RCC 7860 (cell line): ENCODE measurements at places on chromosomes 5 and 9.

DNA sequence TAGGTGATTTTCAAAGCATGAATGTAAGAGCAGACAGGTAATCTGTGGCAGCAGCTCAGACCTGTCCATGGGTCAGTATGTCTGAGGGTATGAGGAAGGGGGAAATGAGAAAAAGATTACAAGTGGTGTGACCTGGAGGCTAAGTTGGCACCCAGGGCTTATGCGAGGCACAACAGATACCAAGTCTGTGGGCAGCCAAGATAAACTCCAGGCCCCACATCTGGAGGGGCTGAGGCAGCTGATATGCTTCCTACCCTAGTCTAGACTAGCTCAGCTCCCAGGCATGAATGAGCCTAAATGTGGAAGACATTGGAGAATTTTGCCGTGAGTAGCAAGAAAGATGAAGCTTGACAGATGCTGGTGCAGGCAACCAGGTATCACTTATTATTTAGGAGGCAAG is 151.7 kb downstream of the PIK3R1 start:
- no peak for DNase-seq

DNA sequence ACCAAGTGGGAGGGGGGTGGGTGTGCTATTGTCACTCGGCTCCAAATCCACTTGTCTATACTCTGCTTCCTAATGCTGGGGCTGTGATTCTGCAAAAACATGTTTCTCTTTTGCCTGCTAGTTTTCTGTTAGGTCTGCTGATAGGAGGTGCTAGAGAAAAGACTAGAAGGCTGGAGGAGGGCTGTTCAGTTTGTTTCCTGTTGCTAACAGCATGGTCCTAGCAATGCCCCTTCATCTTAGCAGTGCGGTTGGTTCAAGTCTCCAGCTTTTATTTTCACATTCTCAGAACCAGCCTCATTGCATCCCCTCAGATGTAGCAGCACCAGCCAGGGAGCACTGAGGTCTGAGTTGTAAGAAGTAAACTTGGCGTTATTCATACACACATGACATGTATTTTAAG is 310.2 kb downstream of the YTHDC2 start:
- no peak for DNase-seq

DNA sequence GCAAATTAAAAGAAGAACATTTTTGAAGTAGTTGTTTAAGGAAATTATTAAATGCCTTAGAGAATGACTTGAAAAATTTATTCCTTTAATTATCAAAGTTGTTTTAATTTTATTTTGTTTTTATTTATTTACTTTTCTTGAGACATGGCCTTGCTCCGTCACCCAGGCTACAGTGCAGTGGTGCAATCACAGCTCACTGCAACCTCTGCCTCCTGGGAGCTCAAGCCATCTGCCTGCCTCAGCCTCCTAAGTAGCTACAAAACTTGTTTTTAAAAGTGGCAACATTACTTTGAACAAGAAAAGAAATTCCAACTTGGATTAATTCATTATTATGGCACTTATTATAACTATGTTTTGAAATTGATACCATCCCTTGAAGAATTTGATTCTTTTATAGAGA is 29.0 kb downstream of the CDO1 start:
- no peak for DNase-seq

GRCh38 chr5:172769616-172770373 is 1.2 kb downstream of the DUSP1 start:
- peak; percentile 35 for DNase-seq

DNA sequence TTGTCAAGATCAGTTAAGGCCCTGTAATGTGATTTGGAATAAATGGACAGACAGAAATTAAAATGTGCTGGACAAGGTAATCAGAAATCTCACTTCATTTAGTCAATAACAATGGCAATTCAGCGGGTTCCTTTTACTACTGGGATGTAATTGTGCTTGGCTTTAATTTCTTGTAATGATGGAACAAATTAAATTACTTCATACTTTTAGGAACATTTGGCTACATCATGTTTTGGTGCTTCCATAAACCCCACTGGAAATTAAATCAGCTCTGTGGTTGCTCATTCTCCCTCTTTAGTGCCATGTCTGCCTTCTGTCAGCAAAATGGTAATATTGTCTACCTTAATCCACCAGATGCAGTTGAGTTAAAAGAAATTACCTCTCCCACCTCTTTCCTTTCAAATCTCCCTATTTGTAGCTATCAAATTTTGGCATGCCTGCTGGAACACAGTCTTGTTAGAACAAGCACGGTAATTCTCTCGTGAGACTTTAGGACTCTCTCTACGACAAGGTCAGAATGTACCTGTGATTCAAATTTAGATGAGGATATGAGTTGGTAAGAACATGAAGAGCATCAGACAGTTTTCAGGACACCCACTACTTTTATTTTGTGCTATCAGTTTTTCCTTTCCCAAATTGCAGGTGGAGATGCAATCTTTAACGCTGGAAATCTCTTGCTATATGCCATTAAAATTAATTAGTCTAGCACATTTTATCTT is 476.3 kb downstream of the RAB3C start:
- DNase-seq = no peak

GRCh38 chr9:83523684-83524083 is 14.5 kb downstream of the FRMD3 start:
- no peak for DNase-seq

GRCh38 chr5:79837761-79838551 is 148.3 kb downstream of the CMYA5 start:
- DNase-seq = no peak

GRCh38 chr9:32991897-32992594 is 9.4 kb downstream of the APTX start:
- DNase-seq = no peak

GRCh38 chr9:137797206-137798120 is 80.1 kb upstream of the CACNA1B start:
- DNase-seq = no peak

DNA sequence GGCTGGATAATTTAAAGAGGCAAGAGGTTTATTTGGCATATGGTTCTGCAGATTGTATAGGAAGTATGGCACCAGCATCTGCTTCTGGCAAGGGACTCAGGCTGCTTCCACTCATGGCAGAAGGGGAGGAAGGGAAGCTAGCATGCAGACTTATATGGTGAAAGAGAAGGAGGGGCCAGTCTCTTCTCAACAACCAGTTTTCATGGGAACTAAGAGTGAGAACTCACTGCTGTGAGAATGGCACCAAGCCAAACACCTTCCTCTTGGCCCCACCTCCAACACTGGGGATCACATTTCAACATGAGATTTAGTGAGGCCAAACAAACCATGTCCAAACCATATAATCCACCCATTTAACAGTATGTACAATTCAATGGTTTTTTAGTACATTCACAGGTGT is 113.3 kb upstream of the SHB start:
- DNase-seq = no peak

GRCh38 chr9:100652850-100653249 is 75.0 kb downstream of the CAVIN4 start:
- DNase-seq = peak; percentile 21

GRCh38 chr5:7904170-7904569 is 35.2 kb downstream of the MTRR start:
- peak; percentile 85 for DNase-seq

DNA sequence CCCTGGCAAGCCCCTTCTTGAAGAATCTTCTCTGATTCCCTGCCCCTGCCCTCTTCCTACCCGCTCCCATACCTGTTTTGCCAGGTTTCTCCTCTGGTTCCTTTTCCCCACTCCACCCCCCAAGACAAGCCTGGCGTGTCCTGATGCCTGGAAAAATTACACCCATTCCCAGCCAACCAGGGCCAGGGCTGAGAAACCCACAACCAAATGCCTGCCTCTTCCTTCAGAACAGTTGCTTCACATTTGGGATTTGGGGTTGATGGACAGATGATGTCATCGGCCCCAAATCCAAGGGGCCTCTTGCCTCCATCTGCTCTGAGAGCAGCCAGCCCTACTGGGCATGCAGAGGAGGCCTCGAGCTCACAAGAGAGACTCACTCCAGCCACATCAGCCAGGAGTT is 8.8 kb upstream of the NEK6 start:
- no peak for DNase-seq

GRCh38 chr9:129336130-129336528 is 158.1 kb upstream of the IER5L start:
- no peak for DNase-seq

GRCh38 chr5:122352331-122352730 is 40.3 kb downstream of the SNCAIP start:
- no peak for DNase-seq

- no peak for DNase-seq
Observed at GRCh38 chr5:79499640-79500273, 14.2 kb downstream of the HOMER1 start.

- DNase-seq = no peak
Observed at GRCh38 chr5:171437286-171437821, 17.9 kb downstream of the FGF18 start.

- DNase-seq = no peak
Observed at GRCh38 chr5:140420226-140420570, 18.6 kb downstream of the ANKHD1 start.

DNA sequence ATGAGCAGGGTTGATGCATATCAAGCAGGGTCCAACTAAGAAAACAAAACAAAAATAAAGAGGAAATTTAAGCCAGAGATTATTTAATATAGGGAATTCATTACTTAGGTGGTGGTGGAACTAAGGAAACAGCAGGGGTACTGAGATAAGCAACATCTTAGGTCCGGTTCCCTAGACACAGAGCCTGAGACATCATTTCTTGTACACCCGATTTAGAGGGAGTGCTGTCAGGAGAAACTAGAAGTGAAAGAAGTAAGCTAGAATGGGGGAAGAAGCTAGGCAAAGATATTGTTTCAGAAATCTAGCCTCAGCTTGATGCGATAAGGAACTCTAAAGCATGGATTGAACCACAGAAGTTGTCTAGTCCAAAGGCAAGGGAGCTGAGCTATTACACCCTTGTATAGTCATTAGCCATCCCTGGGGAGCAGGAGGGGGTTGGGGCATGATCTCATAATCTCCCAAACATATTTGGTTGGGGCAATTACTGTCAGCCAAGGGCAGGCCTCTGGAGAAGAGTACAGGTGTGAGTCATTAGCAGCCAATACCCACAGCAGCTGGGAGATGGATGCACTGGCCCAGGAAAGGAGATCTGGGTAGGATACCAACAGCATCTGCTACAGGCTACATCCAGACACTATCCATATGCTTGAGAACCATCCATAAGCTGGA is 194.5 kb downstream of the ARL15 start:
- DNase-seq = no peak

- no peak for DNase-seq
Observed at GRCh38 chr5:83683836-83684235, 36.8 kb downstream of the HAPLN1 start.

DNA sequence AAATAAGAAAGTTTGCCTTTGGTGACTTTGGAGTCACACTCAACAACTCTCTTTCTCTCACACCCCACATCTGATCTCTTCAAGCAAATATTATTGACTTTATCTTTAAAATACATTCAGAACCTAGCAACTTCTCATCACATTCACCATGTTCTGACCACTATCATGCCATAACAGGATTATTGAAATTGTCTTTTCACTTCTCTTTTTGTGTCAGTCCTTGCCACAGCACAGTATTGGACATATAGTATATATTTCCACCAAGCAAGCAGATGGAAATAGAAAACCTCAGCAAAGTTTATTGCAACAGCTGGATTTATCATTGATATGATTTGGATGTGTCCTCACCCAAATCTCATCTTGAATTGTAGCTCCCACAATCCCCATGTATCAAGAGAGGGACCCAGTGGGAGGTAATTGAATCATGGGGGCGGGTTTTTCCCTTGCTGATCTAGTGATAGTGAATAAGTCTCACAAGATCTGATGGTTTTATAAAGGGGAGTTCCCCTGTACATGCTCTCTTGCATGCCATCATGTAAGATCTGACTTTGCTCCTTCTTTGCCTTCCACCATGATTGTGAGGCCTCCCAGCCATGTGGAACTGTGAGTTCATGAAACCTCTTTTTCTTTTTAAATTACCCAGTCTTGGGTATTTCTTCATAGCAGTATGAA is 26.9 kb upstream of the ITGA1 start:
- DNase-seq = no peak

DNA sequence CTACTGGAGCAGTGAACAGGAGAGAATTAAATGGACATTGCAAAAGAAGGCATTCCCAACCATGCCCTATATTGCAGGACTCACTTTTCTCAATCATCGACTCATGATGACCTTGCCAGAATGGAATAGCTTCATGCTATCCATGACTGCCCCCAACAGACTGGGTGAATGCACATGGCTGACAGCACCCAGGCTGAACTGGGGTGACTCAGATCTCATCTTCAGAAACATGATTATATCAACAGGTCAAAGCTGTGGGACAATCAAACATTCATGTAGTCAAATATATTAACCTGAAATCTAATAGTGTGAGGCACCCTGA is 34.7 kb upstream of the MIER3 start:
- peak; percentile 65 for DNase-seq

DNA sequence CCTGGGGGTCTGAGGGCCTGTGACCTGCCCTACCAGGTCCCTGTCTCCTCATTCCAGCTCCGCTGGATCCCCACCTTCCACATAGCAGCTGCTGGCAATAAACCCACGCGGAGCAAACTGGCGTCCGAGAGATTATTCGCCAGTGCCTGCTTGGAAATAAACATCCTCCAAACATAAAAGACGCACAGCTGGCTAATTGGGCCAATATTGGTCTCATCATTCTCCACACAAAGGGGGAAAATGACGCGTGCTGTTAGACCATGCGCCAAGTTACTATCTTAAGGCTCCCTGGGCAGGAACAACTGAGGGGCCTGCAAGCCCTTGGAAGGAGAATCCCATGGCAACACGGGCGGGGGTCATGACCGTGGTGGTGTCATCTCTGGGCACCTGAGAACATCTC is 73.3 kb upstream of the SARDH start:
- no peak for DNase-seq

GRCh38 chr5:76403766-76404222 is 709 bp downstream of the IQGAP2 start:
- no peak for DNase-seq

DNA sequence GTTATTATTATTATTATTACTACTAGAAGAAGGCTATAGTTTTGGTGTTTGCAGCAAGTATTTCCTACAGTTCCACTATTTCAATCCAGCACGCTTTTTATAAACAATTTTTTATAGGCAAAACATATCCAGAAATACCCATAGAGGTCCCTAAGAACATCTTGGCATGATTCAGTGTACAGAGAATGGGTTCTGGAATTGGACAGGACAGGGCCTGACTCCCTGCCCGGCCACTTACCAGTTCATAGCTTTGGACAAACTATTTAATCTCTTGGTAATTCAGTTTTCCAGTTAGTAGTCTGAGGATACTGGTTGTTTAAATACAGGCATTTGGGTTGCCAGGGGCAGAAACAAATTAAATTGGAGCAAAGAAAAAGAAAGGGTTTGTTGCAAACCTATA is 91.2 kb downstream of the PGM5 start:
- no peak for DNase-seq

DNA sequence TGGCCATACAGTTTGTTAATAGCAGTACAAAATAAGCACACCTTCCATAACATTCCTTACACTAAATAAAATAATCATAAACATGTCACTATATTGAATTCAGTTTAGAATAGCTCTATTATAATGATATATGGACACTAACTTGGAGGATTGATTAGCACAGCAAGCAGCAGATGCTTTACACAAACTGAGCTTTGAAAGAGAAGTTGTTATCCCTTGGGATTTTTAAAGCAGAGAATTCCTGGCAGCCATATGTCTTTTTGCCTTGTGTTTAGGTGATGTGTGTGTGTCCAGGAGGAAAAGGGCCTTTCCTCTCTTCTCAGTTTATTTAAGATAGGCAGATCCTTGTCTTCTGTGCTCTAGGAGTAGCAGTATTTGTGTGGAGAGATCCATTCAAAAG is 232.2 kb upstream of the GRIN3A start:
- DNase-seq = no peak
